ENCODE measurements at places on chromosomes 4 and X.

DNA sequence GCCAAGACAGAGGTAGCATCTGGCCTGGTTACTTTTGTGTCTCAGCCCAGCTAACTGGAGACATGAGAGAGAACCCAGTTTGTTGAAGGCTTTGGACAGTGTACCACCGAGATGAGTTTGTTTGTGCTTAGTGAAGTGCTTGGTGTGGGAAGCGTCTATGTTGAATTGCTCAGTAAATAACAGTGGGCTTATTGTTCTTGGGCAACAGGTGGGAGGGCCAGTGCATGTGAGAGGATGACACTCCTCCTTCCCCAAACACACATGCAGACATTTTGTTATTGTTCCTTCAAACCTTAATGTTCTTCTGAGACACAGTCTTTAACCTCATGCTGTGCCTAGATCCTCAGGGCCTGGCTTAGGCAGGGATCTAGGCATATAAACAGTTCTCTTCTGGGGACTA lies 39.7 kb downstream of the MSN start:
- DNase-seq: no peak

DNA sequence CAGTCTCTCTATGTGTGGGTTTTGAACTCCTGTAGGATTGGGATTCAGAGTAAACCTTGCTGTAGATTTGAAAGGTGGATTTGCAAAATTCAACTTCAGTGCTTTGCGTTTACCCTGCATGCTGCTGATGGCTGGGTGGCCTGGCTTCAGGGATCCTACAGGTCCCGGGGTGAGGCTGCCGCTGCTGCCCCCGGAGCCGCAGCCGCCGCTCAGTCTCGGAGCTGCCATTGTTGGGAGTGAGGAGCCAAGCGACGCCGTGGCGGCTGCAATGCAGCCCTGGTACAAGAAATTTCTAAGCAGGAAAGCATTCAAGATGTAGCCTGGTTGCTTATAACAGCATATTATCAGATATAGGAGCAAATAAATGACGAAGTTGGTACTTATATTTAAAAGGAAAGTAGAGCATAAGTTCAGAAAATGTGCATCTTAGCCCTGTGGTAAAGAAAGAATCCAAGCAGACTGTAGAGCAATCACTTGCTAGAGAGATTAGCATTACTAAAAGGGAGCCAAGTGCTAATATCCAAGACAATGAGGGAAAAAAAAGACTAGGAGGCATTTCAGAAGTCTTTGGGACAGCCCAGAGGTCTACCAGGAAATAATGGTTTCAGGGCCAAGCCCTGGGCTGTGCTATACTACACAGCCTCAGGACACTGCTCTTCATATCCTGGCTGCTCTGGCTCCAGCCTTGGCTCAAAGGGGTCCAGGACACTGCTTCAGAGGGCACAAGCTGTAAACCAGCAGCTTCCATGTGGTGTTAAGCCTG lies 36.9 kb upstream of the CHIC1 start:
- no peak for DNase-seq

- no peak for DNase-seq
Observed at GRCh38 chr4:142449771-142450373, 396.2 kb downstream of the INPP4B start.

GRCh38 chr4:182888891-182889290 lies 28.3 kb downstream of the DCTD start:
- DNase-seq: no peak

Measured in stimulated activated CD4-positive, alpha-beta T cell treated with anti-CD3 and anti-CD28 coated beads, Interleukin-1b, Interleukin-23, amount 100 ng/mL, for 48 hours (primary cell).